ENCODE measurements at places on chromosomes 12 and 14.

DNA sequence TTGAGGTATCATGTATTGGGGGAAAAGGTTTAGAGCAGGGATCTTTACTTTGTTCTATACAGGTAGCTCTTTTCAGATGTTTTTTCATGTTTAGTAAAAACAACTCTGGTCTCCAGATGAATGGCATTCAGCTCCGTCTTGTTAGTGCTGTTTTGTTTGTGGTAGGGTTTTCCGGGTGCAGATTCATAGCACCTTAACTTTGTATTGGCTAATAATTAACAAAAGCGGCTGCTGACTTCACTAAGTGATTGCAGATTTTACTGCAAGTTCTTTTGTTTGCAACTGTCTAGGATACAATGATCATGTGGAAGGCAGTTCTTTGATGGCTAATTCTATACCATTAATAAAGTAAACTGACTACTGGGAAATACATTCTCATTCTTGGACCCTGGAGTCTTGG is 32.2 kb upstream of the BHLHE41 start:
- DNase-seq: no peak

DNA sequence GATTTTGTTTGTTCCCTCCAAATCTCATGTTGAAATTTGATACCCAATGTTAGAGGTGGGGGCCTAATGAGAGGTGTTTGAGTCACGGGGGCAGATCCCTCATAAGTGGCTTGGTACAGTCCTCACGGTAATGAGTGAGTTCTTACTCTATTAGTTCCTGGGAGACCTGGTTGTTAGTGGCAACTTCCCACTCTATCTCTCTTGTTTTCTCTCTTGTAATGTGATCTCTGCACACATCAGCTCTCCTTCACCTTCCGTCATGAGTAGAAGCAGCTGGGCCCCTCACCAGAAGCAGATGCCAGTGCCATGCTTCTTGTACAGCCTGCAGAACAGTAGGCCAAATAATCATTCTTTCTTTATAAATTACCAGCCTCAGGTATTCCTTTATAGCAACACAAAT is 29.6 kb upstream of the KCNK10 start:
- no peak for DNase-seq

DNA sequence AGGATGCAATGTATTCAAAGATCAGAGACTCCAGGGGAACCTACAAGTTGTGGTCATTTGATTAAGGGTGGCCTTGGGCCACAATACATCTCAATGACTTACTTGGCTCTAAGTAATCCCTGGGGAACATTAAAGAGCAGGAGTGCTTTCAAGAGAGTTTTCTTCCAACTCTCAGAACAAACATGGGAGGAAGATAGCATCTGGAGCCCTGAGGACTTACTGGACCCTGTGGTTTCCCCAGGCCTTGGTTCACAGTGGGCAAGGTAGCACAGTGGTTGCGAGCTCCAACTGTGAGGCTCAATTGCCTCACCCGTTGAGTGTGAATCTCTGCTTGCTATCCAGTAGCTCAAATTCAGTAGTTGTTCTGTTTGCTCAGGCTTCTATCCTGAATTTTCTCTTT is 32.4 kb downstream of the STXBP6 start:
- DNase-seq: no peak

GRCh38 chr12:50394469-50395029 is 1.9 kb downstream of the FAM186A start:
- DNase-seq: no peak

GRCh38 chr14:87430214-87430613 is 562.8 kb downstream of the GALC start:
- DNase-seq: no peak

GRCh38 chr12:27431185-27431584 is 15.4 kb upstream of the SMCO2 start:
- no peak for DNase-seq

DNA sequence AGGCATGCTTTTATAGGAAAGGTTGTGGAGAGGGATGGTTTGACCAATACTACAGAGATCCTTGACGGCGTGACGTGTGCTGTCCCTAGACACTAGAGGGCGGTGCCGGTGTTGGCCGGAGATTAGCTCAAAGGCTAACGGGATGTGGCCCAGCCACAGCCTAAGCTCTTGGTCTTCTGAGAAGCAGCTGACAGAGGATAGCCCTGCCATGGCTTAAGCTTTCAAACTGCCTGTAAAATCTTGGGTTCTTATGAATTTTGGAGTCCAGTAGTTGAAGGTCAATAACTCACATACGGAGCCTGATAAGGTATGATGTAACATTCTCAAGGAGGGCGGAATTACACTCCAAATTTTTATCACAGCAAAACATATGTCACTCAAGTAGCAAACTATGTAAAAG is 515.7 kb upstream of the ATXN7L3B start:
- no peak for DNase-seq

DNA sequence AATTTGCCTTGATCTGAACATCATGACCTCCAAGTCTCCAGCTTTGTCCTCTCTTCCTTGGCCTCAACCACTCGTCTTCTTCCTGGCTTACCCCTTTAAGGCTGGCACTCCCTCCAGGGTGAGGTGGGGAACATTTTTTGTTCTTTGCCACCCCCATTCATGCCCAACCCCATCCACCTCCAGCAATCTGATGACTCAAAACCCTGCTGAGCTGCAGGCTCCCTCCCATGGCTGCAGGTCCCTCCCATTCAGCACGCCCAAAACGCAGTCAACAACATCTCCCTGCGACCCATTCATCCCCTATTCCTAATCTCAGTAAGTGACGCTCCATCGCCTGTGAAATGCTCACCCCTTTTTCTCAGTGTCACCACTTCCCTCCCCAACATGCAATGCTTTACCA is 138.8 kb upstream of the PRMT8 start:
- no peak for DNase-seq

DNA sequence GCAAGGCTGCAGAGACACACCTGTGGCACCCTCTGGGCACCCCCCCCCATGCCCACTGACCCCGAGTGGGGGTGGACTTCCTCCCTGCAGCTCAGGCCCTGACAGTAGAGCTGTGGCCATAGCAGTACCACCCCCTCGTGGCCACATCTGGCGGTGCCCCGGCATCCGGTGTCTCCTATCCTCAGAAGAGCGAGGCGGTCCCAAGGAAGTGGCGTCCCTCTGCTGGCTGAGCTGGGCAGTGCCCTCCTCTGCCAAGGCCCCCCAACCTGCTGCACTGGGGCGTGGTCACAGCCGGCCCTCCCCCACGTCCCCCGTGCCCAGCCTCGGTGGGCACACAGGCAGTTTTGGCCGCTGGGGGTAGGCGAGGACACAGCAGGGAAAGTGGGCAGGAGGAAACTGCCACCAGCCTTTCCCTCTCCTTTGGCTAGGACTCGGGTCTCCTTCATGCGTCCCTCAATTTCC is 6.0 kb upstream of the SLC6A12 start:
- DNase-seq: no peak

DNA sequence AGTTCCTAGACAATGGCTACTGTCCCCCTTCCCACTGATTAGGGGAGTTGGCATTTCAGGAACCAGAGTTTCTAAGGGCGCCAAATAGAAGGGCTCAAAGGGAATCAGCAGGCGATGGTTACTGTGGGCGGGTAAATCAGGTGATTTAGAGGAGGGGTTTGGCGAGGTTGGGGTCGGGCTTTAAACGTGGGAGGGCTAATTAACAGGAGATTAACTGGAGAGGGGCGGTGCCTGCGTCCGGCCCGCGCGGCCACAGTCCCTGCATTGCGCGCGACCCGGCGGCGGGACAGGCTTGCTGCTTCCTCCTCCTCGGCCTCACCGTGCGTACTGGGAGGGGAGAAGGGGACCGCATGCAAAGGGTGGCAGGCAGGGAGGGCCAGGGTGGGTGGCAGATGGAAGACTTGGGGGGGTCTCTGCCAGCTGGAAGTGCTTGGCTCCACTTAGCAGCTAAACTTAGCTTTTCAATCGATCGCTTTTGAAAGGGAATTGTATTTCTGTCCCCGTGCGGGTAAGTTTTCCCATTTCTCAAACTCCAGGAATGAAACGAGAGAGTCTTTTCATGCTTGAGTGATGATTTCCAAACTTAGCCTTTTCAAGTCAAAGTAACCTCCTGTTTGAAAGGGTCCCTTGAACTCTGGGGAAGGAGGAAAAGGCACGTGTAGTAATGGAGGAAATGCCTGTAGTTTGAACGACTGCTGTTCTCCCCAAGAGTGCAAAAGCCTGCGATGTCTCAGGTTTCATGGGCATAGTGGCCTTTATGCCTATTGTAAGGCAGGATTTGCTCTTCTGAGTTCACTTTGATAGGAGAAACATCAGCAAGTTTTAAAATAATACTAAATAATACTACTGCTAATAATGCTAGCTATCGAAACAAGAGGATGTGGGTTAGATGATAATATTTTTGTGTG is at the start of gene MGST1:
Gene MGST1, plus strand, starts transcription at position 255 of the 908 bp plus-strand sequence. CDS start 6,608 bp downstream, outside the sequence.
- no peak for DNase-seq

DNA sequence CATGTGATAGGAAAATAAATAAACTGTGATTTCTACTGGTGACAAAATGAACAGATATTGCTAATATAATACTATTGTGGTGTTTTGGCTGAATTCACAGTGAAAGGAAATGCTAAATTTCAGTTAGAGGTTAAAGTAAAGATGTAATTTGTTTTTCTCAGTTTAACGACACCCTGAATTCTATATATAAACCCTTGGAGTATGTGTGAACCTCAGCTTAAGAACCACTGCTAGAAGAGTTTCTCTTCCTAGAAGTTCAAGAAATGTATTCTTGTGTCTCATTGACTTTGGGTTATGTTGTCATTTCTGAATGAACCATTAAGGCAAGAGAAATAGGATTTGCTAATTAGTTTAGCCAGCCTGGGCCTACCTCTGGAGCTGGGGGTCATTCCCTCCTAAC is 8.2 kb downstream of the FBXO34 start:
- DNase-seq: no peak

- DNase-seq: no peak
Measured at GRCh38 chr14:33811721-33812120, 139.2 kb downstream of the EGLN3 start.

DNA sequence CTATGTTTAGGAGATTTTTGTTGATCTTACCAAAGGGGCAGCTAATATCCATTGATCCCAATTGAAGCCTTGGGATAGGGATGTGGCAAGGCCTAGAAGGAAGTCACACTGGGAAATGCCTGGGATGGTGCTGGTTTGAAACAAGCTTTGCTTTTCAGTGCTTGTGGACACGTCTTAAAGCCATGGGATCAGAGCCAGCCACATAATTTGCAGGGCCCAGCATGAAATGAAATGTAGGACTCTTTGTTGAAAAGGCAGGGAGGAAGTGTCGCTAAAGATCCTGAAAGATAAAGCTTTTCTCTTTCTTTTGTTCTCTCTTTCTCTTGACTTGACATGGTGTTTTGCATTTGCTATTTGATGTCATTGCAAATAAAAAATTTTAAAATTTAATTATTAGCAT is 5.0 kb downstream of the TTC9 start:
- no peak for DNase-seq
